ENCODE measurements at places on chromosomes 7 and 10. TPM values are rescaled to one million over a fixed set of nuclear protein-coding genes. Genes with fewer than 3 reads are reported as not detected.

SMKR1 gene
- not detected for total RNA-seq

GIMAP2 gene
- total RNA-seq = 1.9 TPM

ASIC3 gene
- total RNA-seq = 3.4 TPM

WIPF3 gene
- 1.5 TPM for total RNA-seq

MRC1 gene
- total RNA-seq = 35.7 TPM

CPED1 gene
- total RNA-seq = 1.8 TPM
